ENCODE measurements at places on chromosomes 2 and 18. TPM values are rescaled to one million over a fixed set of nuclear protein-coding genes. Genes with fewer than 3 reads are reported as not detected.

DNA sequence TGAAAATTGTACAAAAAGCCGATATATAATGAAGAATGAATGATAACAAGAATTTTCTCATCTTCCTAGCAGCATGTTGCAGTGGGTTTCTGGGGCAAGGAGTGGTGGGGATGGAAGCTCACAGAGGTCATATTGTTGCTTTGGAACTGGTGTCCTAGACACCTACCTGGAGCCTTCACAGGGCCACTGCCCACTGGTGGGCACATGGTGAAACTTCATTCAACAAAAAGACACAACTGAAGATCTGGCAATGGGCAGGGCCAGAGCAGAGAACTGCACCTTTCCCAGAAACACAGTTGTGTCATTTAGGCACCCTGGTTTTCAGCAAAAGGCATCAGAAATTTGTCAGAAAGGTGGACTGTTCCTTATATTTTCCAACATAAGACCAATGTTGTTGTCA is 115.3 kb downstream of the FHOD3 start:
- DNase-seq, result no peak
- no peak overlapping the region for H3K4me3 ChIP-seq
- no peak overlapping the region for H3K27ac ChIP-seq
- no peaks in the 10 kb centered on the region for H3K36me3 ChIP-seq

Gene TMEM169
- total RNA-seq, result 0.74 TPM

GRCh38 chr2:37342591-37343220 is 1.7 kb upstream of the QPCT start:
- H3K4me1 ChIP-seq, result 0 out of 2 replicates have a peak, but pooled peaks cover 2% of the 10 kb centered on the region
- no peak for DNase-seq
- H3K36me3 ChIP-seq, result no peaks in the 10 kb centered on the region
- H3K4me3 ChIP-seq, result no peak overlapping the region
- no peaks in the 10 kb centered on the region for H3K27me3 ChIP-seq

DNA sequence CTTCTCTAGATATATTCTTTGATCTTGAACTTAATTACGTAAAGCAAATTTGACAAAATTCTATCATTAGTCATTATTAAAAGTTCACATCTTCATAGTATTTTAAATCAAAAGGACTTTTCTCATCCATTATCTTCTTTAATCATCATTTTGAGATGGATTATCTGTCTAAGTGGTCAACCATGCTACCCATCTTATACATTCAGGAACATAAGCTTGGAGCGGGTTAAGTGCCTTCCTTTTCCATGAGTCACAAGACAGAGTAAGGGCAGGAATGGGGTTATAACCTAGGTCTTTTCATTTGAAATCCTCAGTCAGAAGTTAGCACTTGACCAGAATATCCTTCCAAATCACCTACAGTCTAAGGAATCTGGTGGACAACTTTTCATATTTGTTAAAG is 297.1 kb downstream of the TCF4 start:
- no peak overlapping the region for H3K4me3 ChIP-seq
- H3K27ac ChIP-seq, result no peak overlapping the region
- no peaks in the 10 kb centered on the region for H3K36me3 ChIP-seq
- H3K4me1 ChIP-seq, result no peaks in the 10 kb centered on the region

- DNase-seq, result no peak
- H3K36me3 ChIP-seq, result no peaks in the 10 kb centered on the region
- no peaks in the 10 kb centered on the region for H3K27me3 ChIP-seq
These were observed 277.1 kb upstream of the NRP2 start for GRCh38 chr2:205405194-205405593.

GRCh38 chr2:217905395-217905794 is 97.4 kb downstream of the TNS1 start:
- peaks cover 4% of the 10 kb centered on the region for H3K27me3 ChIP-seq
- H3K4me1 ChIP-seq, result no peaks in the 10 kb centered on the region
- no peak overlapping the region for H3K27ac ChIP-seq

Gene ANKRD30BL
- total RNA-seq, result not detected

Gene SPEG
- total RNA-seq, result 3.4 TPM

GRCh38 chr2:205675861-205676516 is 6.3 kb upstream of the NRP2 start:
- H3K4me1 ChIP-seq, result no peaks in the 10 kb centered on the region
- H3K27ac ChIP-seq, result no peak overlapping the region
- DNase-seq, result no peak
- H3K27me3 ChIP-seq, result no peaks in the 10 kb centered on the region

DNA sequence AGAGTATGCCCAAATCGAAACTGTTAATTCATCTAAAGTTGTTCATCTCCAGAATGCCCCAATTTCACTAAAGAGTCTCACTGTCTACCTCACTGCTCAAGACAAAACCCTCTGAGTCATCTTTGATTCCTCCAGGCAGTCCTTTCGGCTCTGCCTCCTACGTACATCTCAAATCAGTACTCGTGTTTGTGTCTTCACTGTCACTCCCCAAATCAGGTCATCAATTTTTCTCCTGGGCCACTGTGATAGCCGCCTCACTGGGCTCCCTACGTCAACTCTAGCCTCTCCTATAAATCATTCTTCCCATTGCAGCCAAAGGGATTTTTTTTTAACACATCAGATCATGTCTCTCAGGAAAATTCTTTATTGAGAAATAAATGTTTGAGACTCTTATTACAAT is 42.1 kb upstream of the TTC39C start:
- no peaks in the 10 kb centered on the region for H3K36me3 ChIP-seq
- H3K4me1 ChIP-seq, result no peaks in the 10 kb centered on the region
- H3K4me3 ChIP-seq, result no peak overlapping the region
- no peak overlapping the region for H3K27ac ChIP-seq

- DNase-seq, result peak; percentile 53
- H3K4me3 ChIP-seq, result no peak overlapping the region
- H3K27me3 ChIP-seq, result no peaks in the 10 kb centered on the region
- no peak overlapping the region for H3K27ac ChIP-seq
These were observed 67.5 kb upstream of the MBOAT2 start for GRCh38 chr2:9071032-9071431.

GRCh38 chr2:234286118-234286598 is 210.7 kb downstream of the ARL4C start:
- H3K4me1 ChIP-seq, result peaks cover 12% of the 10 kb centered on the region
- no peaks in the 10 kb centered on the region for H3K27me3 ChIP-seq
- H3K36me3 ChIP-seq, result no peaks in the 10 kb centered on the region
- H3K27ac ChIP-seq, result peak overlapping the region; percentile 67

Gene CAPN14
- total RNA-seq, result 0.05 TPM

DNA sequence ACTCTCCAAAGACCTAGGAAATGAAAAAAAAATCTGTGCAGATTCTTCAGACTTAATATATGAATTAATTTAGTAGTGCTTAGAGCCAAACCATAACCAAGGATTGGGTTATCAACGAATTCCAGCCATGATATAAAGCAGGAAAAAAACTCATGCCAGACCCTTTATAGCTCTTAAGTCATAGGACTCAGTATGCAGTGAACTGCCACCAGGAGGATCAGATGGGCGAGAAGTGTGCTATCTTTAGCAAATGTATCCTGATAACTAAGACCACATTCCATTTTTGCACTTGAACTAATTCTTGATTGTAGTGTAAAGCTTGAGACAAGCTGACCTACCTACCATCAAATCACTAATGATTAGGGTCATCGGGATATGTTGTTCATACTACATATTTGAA is 178.1 kb downstream of the IKZF2 start:
- H3K4me3 ChIP-seq, result no peak overlapping the region
- H3K27me3 ChIP-seq, result no peaks in the 10 kb centered on the region
- H3K27ac ChIP-seq, result no peak overlapping the region
- H3K4me1 ChIP-seq, result no peaks in the 10 kb centered on the region

DNA sequence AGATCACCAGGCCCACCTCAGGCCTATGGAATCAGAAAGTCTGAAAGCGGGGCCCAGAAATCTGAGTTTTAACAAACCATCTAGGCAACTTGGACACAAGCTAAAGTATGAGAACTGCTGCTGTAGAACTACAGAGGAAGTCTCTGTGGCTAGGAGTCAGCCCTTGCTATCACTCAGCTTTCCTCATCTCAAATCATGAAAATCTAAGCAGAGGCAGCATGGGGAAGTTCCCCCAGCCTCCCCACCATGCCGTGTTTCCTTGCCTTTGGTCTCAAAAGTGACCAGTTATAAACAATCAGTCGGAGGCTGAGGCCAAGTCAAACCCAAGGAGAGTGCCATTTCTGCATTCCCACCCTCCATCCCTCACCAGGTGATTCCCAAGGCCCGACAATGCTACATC is 404.7 kb downstream of the BCL11A start:
- no peak for DNase-seq
- H3K27ac ChIP-seq, result no peak overlapping the region
- H3K27me3 ChIP-seq, result peaks cover 4% of the 10 kb centered on the region
- no peak overlapping the region for H3K4me3 ChIP-seq
- H3K36me3 ChIP-seq, result no peaks in the 10 kb centered on the region

DNA sequence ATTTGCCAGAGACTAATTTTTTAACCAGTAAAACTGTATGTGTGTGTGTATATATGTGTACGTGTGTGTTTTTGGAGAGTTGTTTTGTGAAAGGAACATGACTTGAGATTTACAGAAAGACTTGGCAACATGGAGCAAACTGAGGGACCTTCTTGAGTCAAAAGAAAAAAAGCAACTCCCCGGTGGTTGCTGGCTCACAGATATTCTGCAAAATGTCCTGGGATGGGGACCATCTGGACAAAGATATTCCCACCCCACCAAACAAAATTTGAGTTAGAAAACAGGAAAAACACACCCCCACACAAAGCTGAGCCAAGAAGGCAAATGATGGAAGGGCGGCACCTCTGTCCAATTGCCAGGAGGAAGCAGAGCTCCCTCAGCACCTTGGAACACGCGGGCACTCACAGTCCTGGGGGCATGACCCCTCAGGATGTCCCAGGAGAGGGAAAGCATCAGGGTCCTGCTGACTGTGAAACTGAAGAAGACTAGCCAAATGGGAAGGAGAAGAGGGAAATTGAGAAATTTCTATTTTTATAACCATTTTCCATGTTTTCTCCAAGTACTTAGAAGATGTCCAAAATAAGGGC is 290.2 kb upstream of the ACVR2A start:
- no peak overlapping the region for H3K27ac ChIP-seq
- DNase-seq, result no peak
- H3K4me1 ChIP-seq, result no peaks in the 10 kb centered on the region
- no peak overlapping the region for H3K4me3 ChIP-seq
- H3K36me3 ChIP-seq, result no peaks in the 10 kb centered on the region
- no peaks in the 10 kb centered on the region for H3K27me3 ChIP-seq

- no peaks in the 10 kb centered on the region for H3K36me3 ChIP-seq
- no peak overlapping the region for H3K27ac ChIP-seq
- H3K4me1 ChIP-seq, result no peaks in the 10 kb centered on the region
- H3K27me3 ChIP-seq, result no peaks in the 10 kb centered on the region
- no peak overlapping the region for H3K4me3 ChIP-seq
These were observed 14.0 kb downstream of the INPP5D start for GRCh38 chr2:233074106-233074505.

DNA sequence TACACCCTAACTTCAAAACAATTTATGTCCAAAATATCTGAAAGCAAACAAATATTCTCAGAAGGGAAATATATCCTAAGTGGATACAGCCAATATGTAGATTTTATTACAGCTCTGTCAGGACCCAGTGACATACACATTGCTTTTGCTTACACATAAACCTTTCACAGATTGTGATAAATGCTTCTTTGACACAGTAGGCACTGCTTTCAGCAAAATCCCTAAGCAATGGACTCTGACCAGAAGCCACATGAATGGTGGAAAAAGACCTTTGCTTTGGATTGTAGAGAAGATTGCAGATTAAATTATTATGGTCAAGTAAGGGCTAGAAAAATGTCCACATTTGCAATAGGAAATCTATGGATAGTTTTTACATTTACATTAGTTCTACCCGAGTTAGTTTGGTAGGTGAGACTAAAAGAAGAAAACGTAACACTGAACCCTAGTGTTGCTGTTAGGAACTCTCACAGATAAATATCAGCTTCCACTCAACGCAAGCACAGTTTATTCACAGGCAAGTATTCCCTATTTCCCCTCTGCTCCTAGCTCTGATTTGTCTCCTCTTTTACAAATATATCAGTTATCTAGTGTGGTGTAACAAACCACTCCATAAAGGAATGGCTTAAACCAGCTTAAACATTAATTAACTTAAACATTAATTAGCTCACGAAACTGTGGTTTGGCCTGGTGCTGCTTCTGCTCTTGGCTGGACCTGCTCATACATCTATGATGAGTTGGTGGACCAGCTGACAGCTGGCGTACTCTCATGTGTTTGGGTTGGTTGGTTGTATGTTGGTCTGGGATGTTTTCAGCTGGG is 23.6 kb upstream of the SERPINE2 start:
- H3K27me3 ChIP-seq, result no peaks in the 10 kb centered on the region
- no peak overlapping the region for H3K27ac ChIP-seq
- no peaks in the 10 kb centered on the region for H3K36me3 ChIP-seq
- no peaks in the 10 kb centered on the region for H3K4me1 ChIP-seq
- H3K4me3 ChIP-seq, result no peak overlapping the region
- DNase-seq, result no peak

DNA sequence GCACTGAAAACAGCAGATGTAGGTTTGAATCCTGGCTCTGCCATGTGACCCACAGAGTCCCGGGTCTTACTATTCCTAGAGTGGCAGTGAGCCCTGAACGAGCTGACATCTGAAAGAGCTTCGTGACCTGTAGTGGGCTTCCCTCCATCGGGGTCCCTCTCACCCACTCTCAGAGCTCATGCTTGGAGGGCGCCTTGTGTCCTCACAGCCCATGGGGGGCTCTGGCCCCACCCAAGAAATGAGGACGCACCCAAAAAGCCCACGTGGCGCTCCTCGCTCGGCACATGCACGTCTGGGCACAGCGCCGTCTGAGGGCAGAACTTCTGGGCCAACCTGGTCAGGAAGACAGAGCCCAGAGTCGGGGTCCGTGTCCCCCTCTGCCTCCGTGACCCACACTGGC is 23.7 kb downstream of the LBH start:
- no peak overlapping the region for H3K4me3 ChIP-seq
- no peaks in the 10 kb centered on the region for H3K36me3 ChIP-seq
- DNase-seq, result no peak
- peaks cover 4% of the 10 kb centered on the region for H3K4me1 ChIP-seq

DNA sequence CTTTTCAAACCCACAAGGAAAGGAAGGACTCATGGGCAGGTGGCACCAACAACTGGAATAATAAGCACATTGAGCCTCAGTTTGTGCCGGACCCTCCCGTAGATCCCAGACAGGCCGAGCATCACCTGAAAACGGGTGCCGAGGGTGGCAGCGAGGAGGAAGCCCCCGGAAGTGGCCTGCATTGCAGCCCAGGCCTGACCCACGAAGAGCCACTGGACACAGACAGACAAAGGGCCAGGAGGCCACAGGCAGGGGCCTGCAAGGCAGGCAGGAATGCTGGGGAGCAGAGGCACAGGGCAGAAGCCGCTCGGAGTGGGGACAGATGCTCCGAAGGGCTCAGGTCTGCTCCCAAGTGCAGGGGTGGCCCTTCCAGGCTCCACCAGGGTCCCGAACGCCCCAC is 31.7 kb downstream of the MTERF4 start:
- no peak for DNase-seq
- no peaks in the 10 kb centered on the region for H3K36me3 ChIP-seq
- H3K27ac ChIP-seq, result no peak overlapping the region
- no peaks in the 10 kb centered on the region for H3K4me1 ChIP-seq

- H3K36me3 ChIP-seq, result no peaks in the 10 kb centered on the region
- no peak for DNase-seq
- H3K27ac ChIP-seq, result no peak overlapping the region
- no peak overlapping the region for H3K4me3 ChIP-seq
- no peaks in the 10 kb centered on the region for H3K27me3 ChIP-seq
- H3K4me1 ChIP-seq, result no peaks in the 10 kb centered on the region
These were observed 108.3 kb downstream of the MGAT5 start for GRCh38 chr2:134362152-134362668.

Gene CFAP221
- total RNA-seq, result not detected

All from Panc1 (cell line).